ENCODE measurements at places on chromosomes 13 and 19. TPM values are rescaled to one million over a fixed set of nuclear protein-coding genes. Genes with fewer than 3 reads are reported as not detected.

DNA sequence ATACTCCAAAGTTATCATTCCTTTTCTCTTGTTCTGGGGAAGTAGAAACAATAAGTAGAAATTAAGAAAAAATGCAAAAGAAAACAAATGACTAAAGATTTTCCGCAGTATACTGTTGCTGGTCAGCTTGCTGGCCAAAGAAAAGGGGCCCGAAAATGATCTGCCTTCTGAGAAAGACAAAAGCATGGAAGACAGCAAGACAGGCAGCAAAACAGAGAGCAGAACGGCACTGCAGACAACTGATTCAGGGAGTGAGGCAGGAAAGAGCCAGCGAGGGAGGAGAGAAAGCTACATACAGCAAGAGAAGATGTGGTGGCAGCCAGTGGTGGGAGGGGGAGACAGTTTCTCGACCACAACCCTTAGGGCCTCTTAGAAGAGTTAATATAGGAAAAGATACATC lies 5.3 kb upstream of the DOCK9 start:
- DNase-seq: no peak

Gene HIF3A
- total RNA-seq: 30.0 TPM

Gene ACTMAP
- total RNA-seq: 9.9 TPM

GRCh38 chr19:18390065-18390907 lies 4.3 kb downstream of the GDF15 start:
- DNase-seq: no peak

Gene JAK3
- 2.1 TPM for total RNA-seq

DNA sequence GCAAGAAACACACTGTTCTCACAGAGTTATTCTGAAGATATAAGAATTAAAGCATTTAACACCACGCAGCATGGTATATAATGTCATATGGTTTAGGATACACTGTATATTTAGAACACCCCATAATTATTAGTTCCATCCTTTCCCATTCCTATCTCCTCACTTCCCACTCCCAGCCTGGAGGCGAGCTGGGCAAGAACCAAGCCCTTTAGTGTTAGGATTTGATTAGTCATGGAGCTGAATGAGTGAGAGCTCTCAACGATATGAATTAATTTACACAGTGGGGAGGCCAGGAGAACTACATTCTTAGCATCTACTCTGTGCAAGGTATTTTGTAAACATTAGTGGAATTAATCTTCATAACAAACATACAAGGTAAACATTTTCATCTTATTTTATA lies 934.3 kb downstream of the DIAPH3 start:
- DNase-seq: no peak

- DNase-seq: no peak
Measured at GRCh38 chr13:94173312-94173854, 306.1 kb downstream of the DCT start.

Gene ZNF681
- 2.5 TPM for total RNA-seq

DNA sequence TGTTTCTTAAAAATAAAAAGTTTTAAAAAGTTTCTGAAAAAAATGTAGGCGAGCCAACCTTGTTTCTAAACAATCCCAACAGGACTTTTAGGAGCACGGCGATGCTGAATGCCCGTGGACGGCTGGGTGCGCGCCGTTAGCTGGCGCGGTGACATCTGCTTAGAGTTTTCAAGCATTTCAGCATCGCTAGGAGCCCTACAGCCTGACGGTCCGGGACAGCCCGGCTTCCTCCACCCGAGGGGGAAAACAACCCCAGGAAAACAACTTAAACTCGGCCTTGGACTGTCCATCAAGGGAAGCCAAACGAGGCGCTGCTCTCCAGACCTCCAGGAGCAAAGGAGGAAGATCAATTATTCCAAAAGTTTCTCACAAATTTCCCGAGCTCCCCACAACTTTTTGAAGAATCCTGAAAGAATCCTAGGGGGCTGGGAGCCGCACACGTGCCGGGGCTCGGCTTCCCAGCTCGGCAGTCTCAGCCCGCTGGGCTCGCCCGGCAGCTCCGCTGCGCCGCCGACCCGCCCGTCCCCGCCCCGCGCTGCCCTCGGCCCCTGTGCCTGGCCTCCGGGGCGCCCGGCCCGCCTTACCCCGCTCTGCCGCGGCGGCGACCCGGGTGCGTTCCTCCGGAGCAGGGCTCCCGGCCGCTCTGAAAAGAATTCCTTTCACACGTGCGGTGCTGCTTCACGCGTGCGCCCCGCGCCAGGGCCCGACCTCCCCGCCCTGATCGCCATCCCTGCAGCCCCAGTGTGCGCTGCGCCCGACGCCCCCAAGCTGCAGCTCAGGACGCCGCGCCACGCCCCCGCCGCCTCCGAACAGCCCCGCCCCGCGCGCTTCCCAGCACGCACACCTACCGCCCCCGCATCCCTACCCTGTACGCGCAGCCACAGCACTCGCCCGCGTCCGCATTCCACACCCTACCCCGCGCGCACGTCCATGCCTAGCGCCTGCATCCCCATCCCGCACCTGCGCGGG lies at the start of gene GJA3:
Gene GJA3 (minus strand): TSS at position 747 of the 969 bp plus-strand sequence. CDS start 17,764 bp downstream, outside the sequence.
- no peak for DNase-seq

- no peak for DNase-seq
Measured at GRCh38 chr13:78468621-78469020, 134.7 kb downstream of the POU4F1 start.

Gene HSH2D
- total RNA-seq: not detected

Gene APBA3
- 30.2 TPM for total RNA-seq

- peak; percentile 31 for DNase-seq
Measured at GRCh38 chr19:46385636-46386035, 27.7 kb downstream of the CCDC8 start.

DNA sequence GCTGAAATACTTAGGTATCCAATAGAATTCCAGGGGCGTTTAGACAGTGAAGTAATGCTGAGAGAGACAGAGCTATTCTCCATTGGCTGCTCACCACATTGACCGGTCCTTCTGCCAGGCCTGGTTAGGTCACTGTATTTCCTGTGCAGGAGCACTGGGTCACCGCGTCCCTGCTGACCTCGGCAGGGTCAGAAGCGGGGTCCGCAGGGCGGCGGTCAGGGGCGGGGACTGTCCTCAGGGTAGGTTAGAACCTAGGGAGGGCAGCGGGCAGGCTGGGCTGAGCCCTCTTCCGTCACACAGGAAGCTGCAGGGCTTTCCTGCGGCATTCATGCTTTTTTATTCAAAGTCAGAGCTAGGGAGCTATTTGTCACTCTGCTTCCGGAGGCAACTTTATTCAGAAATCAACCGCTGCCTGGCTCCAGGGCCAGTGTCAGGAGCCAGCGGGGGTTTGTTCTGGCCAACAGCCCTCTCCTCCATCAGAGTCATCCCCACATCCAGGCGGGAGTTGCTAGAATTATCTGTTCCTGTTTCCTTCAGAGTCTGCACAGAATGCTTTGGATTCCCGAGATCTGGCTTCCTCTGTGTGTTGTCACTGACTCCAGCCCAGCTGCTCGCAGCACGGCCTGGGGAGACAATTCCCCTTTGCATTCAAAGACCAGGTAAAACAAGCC lies 81.2 kb upstream of the WASF3 start:
- DNase-seq: no peak

DNA sequence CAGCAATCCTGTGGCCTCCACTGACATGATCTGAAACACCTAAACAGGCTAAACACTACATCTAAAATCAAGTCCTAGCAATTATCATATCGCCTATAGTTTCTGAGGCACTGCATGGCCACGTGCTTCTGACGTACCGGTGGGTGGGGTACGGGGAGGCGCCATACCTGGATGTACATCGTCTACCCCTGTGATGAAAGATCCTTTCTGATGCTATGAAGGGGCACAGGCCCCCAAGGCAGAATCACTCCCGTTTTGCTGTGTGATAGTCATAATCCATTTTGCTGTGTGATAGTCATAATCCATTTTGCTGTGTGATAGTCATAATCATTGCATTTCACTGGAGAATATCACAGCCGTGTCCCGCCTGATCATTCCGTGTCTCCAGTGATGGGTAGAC lies 118.7 kb upstream of the SOX1 start:
- peak; percentile 56 for DNase-seq

Gene ZNF667
- total RNA-seq: 2.5 TPM

DNA sequence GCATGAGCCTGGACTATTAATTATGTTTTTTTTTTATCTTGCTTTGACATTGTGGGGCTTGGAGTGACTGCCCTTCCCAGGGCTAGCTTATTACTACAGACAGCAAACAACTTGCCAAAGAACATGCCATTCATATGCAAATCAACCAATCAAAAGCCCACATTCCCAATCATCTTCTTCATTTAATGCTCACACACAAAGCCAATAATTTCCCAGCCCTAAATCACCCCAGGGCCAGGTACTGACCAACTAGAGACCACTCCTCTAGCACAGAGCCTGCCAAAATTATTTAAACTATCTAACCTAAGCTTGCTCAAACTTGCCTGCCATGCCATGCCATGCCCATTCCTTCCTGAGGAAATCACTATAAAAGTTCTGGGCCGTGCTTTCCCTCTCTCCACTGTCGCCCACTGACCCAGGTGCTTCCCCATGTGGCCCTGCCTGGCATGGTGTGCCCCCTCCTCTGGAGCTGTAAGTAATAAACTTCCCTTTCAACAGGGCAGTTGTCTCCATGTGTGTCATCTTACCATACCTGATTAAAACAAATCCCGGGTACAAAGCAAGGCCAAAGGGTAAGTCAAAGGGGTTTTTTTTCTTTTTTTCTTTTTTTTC lies 15.7 kb downstream of the PBX4 start:
- no peak for DNase-seq

- no peak for DNase-seq
Measured at GRCh38 chr13:101258071-101258470, 158.2 kb downstream of the NALCN start.

DNA sequence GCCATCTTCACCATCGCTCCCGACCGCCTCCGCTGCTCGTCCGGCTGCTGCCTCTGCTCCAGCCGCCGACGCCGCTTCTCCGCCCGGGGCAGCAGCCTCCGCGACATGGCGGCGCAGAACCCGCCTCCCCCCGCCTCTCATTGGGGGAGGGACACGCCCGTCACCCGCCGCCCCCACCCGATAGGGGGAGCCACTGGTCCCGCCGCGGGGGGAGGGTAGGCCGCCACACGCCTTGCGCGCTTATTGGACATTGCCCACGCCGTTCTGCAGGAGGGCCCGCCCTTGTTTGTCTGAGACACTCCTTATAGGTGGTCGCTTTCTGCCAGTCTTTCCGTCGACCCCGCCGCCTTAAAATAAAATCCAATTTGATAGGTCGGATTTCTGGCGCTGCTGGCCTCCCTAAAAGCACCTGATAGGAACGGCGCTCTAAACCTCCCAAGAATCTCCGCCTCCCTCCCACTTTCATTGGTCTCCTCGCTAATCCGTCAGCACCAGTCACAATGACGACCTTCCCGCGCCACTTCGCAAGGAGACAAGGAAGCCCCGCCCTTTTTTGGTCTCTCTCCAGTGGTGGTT lies at the start of gene HNRNPL:
Gene HNRNPL (minus strand): TSS at position 127 of the 576 bp plus-strand sequence. CDS start 20 bp downstream, at position 107.
- DNase-seq: no peak

- no peak for DNase-seq
Measured at GRCh38 chr13:42345367-42345766, 73.4 kb downstream of the AKAP11 start.

DNA sequence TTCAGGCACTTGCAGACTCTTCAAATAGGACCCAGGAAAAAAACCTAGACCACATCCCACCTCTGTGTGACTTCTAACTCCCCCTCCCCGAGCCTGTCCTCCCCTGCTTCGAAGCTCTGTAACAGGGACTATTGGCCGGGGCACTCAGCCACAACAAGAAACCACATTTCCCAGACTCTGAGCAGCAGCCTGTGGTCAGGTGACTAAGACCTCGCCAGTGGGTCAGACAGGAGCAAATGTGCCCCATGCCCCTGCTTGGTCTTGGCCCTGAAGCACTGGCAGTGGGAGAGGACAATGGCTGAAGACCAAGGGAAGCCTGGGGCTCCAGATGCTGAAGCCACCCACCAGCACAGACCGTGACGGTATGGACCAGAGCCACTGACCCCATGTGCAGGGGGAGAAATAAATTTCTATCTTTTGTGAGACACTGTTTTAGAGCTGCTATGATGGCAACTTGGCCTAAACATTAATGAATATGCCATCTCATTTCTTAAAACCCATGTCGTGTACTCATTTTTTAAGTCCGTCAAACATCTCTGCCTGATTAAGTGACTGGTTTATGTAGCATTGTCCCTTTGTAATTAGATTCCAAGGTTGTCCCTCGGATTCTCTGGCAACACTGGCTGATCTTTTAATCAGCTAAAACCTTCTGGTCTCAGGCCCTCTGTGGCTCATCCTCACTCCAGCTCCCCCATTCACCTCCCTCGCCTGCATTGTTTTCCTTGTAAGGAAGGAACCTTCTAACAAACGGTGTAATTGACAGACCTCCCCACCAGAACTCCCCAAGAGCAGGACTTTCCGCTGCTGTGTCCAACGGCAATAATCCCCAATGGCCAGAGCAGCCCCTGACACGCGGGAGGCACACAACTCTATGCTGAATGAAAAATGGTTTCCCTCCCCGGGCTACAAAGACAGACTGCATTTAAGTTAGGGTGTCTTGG lies 98.4 kb downstream of the STK24 start:
- DNase-seq: peak; percentile 59

DNA sequence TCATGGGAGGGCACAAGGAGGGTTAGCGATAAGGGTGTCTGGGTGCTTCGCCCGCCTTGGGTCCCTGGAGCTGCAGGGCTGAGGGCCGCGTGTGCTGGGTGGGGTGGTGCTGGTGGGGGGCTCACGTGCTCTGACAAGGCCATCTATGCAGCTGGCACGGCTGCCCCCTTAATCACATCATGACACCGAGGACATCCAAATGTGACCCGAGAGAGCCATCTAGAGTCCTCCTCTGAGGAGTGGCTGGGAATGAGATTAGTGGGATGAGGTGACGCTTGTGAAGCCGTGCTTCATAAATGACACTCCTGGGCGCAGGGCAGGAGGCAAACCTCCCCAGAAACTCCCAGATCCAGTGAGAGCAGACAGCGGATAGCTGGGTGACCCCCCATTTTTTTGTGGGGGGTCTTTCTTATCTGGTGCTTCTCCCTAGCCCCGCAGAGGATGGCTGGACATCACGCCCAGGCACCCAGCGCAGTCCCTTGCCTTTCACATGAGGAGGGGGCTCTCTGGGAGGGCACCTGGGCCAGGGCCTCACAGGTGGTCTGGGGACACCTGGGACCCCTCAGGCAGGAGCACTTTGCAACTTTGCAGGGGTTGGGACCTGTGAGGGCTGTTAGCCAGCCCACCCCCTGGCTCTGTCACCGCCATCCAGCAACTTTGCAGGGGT lies 6.6 kb downstream of the FZR1 start:
- DNase-seq: peak; percentile 54

DNA sequence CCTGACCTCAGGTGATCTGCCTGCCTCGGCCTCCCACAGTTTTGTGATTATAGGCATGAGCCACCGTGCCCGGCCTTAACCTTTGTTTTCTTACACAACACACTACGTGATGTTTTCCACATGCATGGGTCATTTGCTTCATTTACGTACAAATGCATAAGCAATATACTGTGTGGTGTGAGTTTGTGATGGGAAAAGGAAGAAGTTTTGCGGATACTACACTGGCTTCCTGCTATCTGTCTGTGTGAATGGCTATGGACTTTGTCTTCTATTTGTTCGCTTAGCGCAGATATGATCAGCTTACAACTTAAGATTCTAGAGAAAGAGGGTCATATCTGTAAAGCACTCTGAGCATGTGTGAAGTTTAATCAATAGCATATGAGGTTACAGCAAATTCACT lies 5.5 kb upstream of the ALOX5AP start:
- no peak for DNase-seq

Gene SYNGR4
- total RNA-seq: not detected

Gene NCAN
- not detected for total RNA-seq
